ENCODE measurements at places on chromosomes 11 and 22.

GRCh38 chr11:87236368-87236767, 198.6 kb downstream of the TMEM135 start:
- DNase-seq: no peak

DNA sequence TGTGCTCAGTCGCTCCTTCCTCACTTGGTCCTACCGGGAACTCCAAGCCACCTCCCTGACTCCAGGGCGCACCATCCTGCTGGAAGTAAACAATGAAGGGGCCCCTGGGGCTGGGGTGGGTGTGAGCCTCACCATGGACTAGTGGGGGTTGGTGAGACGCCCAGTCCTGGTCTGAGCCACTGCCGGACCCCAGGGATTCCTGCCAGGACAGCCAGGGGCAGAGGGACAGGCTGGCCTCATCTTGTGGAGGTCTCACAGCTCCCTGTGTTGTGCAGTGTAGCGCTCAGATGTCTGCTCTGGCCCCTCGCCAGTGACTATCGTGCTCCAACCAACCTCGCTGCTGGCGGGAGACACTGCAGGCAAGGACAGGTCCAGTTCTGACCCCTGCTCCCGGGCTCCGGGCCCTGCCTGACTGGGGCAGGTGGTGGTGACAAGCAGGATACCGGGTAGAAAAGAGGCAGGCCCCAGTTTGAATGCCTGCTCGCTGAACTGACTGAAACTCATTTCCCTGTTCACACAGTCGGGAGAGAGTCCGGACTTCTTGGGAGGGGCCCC, 1021.4 kb downstream of the BRD1 start:
- DNase-seq: no peak

DNA sequence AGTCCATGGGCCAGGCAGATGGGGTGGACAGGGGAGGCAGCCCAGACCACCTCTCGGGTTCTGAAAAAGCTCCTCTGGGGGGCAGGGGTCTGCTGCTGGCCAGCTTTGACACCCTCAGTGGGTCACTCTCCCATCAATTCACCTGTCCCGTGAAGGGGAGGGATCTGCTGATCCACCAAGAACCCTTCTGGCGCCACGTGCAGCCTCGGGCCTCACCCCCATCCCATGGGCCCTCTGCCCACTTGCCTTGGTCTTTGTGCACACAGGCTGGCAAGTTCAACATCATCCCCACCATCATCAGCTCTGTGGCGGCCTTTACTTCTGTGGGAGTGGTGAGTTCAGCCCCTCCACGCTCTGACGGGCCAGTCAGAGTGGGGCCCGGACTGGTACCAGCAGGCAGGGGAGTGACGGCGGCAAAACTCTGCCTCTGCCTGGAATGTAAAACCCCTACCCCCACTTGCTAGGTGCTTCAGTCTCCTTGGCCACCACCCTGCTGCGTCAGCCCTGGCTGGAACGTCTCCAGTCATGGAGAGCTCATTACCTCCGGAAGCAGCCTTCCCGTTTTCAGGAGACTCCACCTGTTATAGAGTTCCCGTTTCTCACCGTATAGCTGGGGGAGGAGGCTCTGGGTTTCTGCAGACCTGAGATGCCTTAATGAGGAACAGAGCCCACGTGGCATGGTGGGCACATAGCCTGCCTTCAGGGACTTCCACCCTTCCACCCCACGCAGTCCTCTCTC, 12.7 kb downstream of the PRG3 start:
- no peak for DNase-seq

DNA sequence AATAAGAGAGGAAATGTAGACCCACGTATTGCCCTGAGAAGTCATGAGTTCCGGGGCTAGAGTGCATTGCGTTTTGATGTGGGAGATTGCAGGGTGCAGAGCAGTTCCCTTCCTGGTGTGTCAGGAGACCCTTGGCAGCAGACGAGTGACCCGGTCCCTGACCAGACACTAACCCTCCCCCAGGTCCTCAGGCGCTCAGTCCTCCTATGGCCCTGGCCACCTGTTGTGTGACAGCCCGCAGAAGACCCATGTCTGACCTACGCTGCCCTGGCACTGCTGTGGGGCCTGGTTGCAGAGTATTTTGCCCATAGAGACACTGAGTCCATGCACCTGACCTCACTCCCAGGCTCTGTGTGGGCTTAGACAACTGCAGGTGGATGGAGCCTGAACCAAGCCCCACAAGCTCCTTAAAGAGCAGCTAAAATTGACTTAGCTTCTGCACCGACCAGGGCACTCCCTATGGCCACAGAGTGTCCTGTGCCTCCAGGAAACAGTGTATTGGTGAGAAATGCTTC, 833.8 kb downstream of the TBC1D22A start:
- DNase-seq: no peak

- DNase-seq: no peak
Measured at GRCh38 chr11:6626971-6627761, 7.9 kb upstream of the TPP1 start.

DNA sequence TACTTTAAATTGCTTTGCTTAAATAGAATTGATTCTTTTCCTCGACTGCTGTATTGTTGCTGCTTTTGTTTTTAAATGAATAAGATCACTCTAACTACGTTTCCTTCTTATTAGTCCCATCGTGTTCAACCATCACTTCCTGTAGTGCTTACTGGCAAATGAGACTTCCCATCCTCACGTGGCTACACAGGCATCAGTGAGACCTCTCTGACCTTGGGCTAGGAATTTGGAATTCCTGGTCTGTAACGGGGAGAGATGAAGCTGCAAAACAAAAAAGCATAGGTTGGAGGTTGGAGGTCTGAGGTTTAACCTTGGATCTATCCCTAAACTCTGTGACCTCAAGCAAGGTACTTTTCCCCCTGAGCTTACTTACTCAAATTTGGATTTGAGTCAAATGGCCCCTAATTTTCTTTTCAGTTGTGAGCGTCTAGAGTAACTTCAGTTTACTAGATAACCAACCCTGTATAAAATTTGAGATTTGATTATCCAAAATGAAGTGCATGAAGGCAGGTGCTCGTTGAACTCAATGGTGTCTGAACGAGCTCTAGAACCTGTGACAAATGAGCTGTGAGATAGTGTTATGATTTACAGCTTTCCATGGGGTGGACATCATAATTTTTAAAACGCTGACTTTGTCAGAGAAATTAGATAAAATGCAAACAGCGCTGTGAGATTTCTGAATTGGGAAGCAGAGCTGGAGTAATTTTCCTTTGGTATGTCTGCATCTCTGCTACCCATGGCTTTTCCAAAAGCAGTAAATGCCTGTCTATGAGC, 151.2 kb downstream of the DBX1 start:
- DNase-seq: no peak

GRCh38 chr22:46031066-46031465, 54.1 kb upstream of the WNT7B start:
- no peak for DNase-seq

- DNase-seq: no peak
Measured at GRCh38 chr22:38214302-38215056, 12.7 kb downstream of the MAFF start.

DNA sequence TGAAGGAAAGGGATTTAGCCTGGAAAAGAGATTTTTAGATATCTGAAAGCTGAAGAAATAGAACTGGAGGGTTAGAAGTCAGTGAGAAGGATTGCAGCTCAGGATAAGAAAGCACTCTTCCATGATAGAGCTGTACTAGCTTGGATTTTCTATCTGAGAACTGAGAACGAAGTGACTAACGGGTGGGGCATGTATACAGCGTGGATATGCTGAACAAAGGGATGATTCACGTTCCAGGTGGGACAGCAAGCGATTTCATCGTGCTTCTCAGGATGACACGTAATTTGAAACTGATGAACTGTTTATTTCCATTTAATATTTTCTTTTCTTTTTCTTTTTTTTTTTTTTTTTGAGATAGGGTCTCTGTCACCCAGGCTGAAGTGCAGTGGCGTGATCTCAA, 53.0 kb downstream of the GRAMD1B start:
- DNase-seq: no peak

- no peak for DNase-seq
Measured at GRCh38 chr11:29200791-29201562, 815.9 kb downstream of the KCNA4 start.

Measured in NCI-H1694 treated with DMSO at 0.1 percent for 48 hours (cell line).